ENCODE measurements at places on chromosomes 6 and 20.

DNA sequence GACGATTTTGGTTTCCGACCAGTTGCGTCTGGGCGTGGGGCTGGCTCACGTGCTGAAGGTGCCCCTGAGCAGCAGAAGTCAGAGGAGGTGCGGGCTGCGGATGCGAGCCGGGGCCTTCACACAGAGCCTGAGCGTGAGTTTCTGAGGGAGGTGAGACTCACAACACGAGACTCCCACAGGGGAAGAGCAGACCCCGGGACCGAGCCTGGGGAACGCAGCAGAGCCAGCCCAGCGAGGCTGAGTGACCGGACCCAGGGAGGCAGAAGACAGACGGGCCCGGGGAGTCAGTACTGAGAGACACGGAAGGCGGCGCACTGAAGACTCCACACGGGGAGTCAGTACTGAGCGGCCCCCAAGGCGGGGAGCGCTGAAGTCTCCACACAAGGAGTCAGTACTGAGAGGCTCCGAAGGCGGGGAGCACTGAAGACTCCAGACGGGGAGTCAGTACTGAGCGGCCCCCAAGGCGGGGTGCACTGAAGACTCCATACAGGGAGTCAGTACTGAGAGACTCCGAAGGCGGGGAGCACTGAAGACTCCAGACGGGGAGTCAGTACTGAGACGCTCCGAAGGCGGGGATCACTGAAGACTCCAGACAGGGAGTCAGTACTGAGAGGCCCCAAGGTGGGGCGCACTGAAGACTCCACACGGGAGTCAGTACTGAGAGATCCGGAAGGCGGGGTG is 77.8 kb downstream of the DLL1 start:
- no peak for DNase-seq

- DNase-seq: no peak
Observed at GRCh38 chr20:3733119-3733995, 872 bp downstream of the HSPA12B start.

DNA sequence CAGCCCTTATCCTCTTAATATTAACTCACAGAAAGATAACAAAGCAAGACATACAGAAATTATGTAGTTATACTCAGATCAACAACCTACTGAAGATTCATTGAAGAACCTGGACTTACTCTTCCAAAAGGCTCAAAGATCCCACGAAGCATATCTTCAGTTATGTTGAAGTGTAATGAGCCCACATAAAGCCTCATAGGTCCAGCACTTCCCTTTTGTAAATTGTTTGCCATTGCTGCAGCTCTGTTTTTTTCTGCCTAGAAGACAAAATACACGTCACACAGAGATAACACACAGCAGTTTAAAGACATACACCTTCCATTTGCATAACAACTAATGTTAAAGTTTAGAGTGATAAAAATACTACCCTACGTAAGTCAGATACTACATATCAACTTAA is 20.4 kb downstream of the RBM39 start:
- DNase-seq: no peak

- DNase-seq: no peak
Observed at GRCh38 chr6:73713426-73714147, 17.6 kb downstream of the CD109 start.

- no peak for DNase-seq
Observed at GRCh38 chr6:106377061-106377540, 16.6 kb downstream of the CRYBG1 start.

- no peak for DNase-seq
Observed at GRCh38 chr6:72217626-72218025, 331.3 kb downstream of the RIMS1 start.

Data from stimulated activated CD4-positive, alpha-beta T cell treated with anti-CD3 and anti-CD28 coated beads, Interleukin-1b, Interleukin-23, amount 100 ng/mL, for 1 hour (primary cell).